SJSA1 (cell line): ENCODE measurements at places on chromosomes 13 and 19. TPM values are rescaled to one million over a fixed set of nuclear protein-coding genes. Genes with fewer than 3 reads are reported as not detected.

DNA sequence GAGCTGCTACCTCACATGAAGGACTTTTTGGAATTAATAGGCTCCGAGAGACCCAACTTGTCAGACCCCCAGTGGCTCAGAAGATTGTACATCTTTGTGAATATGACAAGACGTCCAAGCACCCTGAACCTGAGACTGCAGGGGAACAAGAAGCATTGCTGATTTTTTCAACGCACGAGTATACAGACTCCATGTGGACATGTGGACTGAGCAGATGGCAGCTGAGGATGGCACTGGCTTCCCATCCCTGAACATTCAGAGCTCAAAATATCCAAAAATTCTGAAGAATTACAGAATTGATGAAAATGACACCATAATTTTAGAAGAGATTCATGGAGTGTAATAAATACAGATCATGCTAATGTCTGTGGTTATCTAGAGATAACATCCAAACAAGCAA, 254.1 kb downstream of the MZT1 start:
- DNase-seq: no peak

- DNase-seq: no peak
Measured at GRCh38 chr19:8897106-8897505, 64.9 kb downstream of the MBD3L1 start.

The PGLYRP2 gene
- total RNA-seq: not detected in 2 replicates

The KLK5 gene
- total RNA-seq: not detected in 2 replicates
